ENCODE measurements at places on chromosomes 1 and 21.

DNA sequence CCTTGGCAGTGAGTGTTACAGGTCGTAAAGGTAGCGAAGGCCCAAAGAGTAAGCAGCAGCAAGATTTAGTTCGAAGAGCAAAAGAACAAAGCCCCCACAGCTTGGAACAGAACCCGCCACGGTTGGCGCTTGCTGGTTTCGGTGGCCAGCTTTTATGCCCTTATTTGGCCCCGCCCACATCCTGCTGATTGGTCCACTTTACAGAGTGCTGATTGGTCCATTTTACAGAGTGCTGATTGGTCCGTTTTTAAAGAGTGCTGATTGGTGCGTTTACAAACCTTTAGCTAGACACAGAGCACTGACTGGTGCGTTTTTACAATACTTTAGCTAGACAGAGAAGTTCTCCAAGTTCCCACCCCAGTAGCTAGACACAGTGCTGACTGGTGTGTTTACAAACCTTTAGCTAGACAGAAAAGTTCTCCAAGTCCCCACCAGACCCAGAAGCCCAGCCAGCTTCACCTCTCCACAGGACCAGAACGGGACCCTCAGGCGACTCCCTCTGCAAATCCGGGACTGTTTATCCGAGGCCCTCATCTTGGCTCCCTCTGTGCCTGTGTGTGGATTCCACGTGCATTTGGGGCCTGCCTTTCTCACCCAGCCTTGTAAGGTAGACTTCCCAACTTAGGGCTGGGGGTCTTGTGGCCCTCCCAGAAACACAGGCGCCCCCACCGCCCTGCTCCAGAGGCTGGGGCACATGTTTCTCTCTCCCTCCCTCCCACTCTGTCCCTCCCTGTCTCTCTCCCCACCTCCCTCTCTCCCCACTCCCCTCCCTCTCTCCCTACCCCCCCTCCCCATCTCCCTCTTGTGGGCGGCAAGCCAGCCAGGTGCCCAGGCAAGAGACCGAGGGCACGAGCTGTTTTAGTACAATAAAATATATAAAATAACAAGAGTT lies 12.6 kb downstream of the FTCD start:
- no peak for DNase-seq

DNA sequence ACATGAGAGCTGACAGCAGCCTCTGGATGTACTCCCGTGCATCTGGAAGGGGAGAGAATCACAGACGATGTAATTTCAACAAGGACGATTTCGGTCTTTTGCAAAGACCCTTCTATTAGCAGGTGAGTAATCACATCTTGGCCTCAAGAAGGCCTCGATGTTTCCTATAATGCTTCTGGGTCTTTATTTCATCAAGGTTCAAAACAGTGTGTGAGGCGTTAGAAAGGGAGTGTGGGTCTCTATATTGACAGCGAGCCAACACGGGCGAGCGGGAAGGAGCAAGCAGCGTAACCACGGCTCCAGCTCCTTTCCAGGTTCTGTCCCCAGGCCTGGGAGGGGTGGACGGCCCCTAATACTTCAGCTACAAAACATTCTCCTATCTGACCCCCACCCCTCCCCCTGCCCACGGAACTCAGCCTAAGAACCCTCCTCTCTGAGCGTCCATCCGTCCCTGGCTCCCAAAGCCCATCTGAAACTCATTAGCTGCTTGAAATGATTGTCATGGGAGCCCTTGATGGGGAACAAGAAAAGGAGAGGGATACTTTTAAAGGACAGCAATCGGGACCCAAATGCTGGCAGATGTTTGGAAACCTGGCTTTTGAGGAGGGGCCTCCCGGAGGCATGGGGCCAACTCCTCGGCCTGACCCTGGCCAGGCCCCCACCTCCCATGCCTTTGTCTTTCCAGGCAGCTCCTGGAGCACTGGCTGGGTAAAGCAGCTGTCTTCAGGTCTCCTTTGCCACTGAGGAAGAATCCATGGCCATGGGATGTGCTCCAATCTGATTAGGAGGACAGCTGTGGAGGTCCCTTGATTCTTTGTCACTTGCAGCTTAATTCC lies 250.8 kb downstream of the FOXD2 start:
- DNase-seq = peak; percentile 69

- no peak for DNase-seq
Measured at GRCh38 chr1:59123081-59123681, 173.7 kb upstream of the FGGY start.

GRCh38 chr1:33255347-33256220 lies 708 bp upstream of the ZNF362 start:
- DNase-seq = peak; percentile 88

- no peak for DNase-seq
Measured at GRCh38 chr1:6601923-6602668, 573 bp downstream of the KLHL21 start.

GRCh38 chr1:31041529-31041928 lies 24.0 kb downstream of the PUM1 start:
- no peak for DNase-seq

- DNase-seq = no peak
Measured at GRCh38 chr1:115679141-115679611, 37.4 kb downstream of the VANGL1 start.

DNA sequence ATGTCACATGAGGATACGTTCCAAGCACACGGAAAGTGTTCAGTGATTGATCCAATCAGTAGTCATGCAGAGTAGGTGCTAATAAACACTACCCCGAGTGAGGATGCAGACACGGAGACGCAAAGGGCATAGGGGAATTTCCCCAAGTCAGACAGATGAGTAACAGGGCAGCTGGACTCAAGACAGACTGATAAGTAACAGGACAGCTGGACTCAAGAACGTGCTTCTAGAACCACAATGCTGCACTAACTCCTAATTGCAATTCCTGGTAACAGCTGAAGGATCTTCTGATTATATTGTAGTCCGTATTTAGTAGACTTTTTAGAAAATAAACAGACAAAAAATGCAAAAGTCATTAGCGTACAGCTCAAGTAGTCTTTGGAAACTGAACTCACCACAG lies 1.9 kb upstream of the OR2T10 start:
- no peak for DNase-seq

DNA sequence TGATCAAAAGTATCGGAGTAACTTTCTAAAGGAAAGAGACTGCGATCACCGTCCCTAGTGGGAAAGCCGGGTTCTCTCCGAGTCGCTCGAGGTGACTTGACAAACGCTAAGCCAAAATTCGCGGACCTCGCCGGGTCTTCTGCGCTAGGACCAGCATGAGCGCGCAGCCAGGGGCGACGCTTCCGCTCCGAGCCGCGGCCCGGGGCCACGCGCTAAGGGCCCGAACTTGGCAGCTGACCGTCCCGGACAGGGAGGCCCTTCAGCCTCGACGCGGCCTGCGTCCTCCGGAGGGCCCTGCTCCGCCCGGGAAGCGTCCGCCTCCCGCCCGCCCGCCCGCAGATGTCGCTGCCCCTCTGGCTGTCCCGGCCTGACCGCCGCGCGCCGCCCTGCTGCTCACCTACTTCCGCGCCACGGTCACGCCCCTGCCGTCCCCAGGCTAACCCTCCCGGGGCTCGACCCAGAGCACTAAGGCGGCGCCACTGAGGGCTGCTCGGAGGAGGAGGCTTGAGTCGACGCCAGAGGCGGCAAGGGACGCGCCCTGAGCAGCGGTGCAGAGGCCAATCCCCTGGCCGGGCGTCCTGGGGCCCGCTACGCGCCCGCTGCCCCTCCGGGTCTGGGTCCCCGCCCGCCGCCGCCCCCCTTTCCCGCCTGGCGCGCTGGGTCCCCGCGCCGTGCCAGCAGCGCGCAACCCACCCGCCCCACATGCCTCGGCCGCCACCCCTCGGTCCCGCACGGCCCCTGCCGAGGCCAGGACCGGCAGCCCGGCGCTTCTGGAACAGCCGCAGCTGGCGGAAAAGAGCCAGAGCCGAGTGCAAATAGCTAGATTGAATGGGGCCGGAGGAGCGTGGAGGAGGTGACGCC lies 896 bp upstream of the DUSP10 start:
- DNase-seq = peak; percentile 85

GRCh38 chr1:39738622-39739366 lies at the start of gene PPIE:
TSS of gene PPIE (plus strand) at chr1:39738882. CDS start at chr1:39738901, 19 bp downstream.
- DNase-seq = peak; percentile 96

DNA sequence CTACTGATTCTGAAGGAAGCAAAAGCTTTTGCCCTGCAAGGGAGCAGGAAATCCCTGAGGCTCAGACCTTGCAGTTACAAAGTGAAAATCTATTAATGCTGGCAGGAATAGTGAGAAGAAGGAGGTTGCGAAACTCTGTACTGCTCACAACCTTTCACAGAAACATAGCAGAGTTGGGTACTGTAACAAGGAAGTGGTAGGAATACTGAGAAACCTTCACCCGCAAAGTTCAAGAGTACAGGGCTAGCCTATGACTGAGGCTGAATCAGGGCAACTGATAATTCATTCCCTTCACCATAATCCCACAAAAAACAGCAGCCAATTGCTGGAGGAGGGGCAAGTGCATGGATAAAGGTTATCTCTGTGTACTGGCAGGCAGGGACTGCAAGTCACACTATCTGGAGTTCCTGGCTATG lies 23.9 kb upstream of the KCTD3 start:
- no peak for DNase-seq

DNA sequence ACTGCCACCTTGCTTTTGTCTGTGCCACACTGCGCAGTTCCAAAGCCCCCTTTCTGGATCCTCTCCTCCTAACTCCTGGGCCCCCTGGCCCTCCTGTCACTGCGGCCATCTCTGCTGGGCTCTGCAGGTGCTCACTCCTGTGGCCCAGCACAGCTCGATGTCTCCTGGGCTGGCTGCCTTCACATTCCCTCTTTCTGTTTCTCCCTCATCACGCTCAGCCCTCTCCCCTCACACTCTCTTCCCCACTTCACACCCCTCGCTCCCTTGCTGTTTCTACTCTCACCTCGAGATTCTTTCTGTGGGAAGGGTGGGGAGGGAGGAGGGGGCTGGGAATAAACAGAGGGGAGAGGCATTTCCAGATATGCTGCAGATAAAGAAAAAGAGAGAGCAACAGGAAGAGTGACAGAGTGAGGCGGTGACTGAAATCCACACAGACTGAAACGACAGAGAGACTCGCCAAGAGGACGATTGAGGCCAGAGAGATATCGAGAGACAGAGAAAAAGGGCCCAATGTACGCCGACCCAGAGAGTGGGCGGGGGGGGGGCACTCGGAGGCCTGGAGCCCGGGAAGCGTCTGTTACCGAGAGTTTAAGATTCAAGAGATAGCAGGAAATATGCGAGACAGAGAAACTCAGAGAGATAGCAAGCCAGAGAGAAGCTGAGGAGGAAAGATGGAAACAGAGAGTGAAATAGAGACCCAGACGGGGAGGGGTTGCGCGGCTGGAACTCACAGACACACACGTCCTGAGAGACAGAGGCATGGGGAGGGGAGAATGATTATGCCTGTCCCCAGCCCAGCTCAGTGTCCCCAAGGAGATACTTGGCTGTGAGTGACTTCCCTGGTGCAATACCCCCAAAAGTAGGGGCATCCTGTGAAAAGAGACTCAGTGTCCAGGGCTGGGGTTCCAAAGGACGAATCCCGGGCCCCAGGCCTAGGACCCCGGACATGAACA lies 666 bp downstream of the CSF3R start:
- DNase-seq = no peak

GRCh38 chr1:100134872-100135271 lies 1.9 kb downstream of the TRMT13 start:
- DNase-seq = no peak

- DNase-seq = no peak
Measured at GRCh38 chr1:100292711-100293110, 26.7 kb downstream of the RTCA start.

DNA sequence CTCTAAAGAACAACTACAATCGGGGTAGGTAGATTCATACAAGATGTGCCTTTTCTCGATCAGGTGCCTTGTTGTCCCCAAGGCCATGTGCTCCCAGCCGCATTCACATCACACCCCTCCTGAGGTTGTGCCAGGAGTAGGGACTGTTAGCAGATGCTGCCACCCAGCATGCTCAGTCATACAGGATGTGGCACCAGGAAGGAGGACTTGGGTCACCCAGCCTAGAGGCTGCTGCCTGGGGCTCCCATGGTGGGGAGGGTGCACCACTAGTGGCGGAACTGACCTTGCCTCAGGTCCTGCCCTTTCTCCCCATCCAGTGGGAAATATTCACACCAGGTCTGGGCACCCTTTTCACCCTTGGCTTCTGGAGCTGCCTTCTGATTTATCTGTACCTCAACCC lies 8.3 kb downstream of the TEX35 start:
- DNase-seq = no peak

DNA sequence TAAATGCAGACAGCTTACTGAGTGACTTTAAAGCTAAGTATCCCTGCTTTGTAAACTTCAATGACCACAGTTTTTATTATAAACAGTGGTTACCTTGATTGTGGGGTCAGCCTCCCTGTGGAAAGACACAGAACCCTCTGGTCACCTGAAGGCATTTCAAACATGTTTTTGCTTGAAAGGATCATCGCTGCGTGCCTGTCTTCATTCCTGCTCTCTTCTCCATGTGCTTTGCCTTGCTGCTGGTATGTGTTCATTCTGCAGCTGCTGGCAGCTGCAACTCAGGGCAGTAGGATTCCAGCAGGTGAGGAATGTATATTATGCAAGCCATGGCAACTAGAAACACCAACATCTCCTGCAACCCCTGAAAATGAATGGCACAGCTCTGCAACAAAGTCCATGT lies 81.0 kb upstream of the VAV3 start:
- DNase-seq = peak; percentile 21

GRCh38 chr1:26970810-26971209 lies 10.5 kb upstream of the KDF1 start:
- DNase-seq = no peak

All from eye (tissue), 1 donor.